ENCODE measurements at places on chromosomes 12 and 14.
A peak's percentile ranks its signal among the peaks of the same experiment; 100 is the strongest.

GRCh38 chr12:80142640-80143039, 43.3 kb downstream of the OTOGL start:
- no peak for DNase-seq

- no peak for DNase-seq
These were observed 333.7 kb downstream of the MED13L start for GRCh38 chr12:115943630-115944391.

GRCh38 chr12:128542844-128543243, 275.9 kb downstream of the TMEM132C start:
- no peak for DNase-seq

GRCh38 chr12:15558915-15559528, 230.2 kb downstream of the EPS8 start:
- no peak for DNase-seq

- DNase-seq, result no peak
These were observed 63.9 kb upstream of the GALNT9 start for GRCh38 chr12:132393245-132393795.

DNA sequence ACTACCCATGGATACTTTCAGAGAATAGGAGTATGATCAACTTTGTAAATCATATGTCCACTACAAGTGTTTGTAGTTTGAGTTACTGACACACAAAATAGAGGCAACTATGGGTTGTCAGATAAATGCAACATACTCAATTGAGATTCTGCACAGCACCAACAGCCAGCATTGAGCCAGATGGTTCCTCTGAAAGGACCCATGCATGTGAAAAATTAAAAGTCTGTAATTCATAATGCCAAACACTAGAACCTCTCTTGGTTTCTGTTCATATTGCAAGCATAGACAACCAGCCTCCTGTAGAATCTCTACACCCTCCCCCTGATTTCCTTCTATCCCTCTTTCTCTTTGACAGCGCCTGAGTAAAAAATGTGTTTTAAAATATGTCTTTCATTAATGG, 831.0 kb downstream of the C12orf50 start:
- no peak for DNase-seq

DNA sequence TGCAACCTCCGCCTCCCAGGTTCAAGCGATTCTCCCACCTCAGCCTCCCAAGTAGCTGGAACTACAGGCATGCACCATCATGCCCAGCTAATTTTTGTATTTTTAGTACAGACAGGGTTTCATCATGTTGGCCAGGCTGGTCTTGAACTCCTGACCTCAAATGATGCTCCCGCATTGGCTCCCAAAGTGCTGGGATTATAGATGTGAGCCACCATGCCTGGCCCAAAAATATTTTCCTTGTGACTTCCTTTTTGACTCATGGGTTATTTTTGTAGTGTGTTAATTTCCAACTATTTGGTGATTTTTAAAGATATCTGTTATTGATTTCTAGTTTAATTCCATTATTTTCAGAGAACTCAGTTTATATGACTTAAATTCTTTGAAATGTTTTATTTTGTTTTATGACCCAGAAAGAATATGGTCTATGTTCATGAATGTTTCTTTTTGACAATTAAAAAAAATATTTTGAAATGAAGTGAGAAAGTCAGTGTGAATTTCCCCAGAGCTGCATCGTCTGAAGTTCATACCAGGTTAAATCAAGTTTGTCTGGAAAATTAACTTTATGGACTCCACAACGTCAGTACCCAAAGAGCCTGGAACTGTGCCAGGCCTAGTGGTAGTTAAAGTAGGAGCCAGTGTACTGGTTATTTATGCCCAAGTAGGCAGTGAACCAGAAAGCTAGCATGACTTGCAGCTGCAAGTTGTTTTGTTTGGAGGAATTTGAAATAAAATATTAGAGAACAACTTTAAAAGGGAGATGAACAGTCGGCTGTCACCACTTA, 2.8 kb upstream of the CDKL1 start:
- DNase-seq, result no peak

- no peak for DNase-seq
These were observed 125.0 kb upstream of the DHRS4 start for GRCh38 chr14:23828616-23829015.

- DNase-seq, result no peak
These were observed 149.6 kb downstream of the ADAMTS20 start for GRCh38 chr12:43402436-43402835.

DNA sequence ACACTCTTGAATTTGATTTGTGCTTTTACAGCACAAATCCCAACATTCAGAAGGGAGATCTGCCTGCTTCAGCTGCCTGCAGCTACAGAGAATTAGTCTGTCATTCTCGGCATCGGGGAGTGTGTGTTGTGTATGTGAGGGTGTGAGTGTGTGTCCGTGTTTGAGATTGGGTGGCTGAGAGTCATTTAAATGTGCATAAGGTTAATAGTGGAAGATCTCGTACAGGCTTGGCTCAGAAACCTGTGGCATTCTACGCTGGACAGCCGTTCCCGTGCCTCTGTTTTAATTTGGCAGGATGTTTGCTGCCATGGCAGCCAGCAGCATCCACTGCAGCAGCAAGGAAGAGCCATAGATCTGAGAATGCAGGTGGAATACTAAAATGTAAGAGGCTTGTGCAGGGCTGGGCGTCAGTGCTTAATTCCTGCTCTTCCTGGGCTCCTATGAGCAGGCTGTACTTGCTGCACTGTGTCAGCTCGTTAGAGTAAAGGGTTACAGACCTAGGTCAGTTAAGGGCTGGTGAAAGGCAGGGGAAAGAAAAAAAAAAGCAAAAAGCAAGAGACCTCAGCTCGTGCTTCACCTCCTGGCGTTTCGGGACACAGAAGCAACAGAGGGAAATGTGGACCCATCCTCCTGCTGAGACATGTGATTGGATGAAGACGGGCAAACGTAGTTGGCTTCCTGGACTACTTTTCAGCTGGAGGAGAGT, 205.4 kb downstream of the NAV3 start:
- no peak for DNase-seq

GRCh38 chr12:98194591-98194990, 320.8 kb upstream of the TMPO start:
- DNase-seq, result no peak

GRCh38 chr14:74964787-74965485, 9.5 kb upstream of the PGF start:
- DNase-seq, result no peak

DNA sequence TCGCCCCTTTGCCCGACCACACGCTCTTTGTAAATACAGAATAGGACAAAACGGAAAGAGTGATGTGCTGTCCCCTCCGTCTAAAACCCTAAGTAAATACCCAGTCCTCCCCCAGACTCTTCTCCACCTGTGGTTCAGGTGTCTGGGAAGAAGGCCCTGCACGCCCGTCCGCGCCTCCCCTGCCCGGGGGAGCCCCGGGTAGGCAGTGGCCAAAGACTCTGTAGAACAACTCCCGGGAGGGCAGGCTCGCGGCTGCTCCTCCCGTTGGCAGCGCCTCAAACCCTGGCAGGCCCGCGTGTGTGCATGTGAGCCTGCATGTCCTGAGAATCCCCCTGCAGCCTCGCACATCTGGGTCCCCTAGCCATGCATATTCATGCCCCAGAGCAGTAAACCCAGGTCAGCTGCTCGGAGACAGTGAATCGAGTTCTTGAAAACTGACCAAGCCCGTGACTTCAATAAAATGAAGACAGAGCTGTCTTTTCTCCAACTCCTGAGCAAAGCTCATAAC, 165.8 kb downstream of the MON2 start:
- DNase-seq, result no peak

GRCh38 chr14:65387628-65388027, 24.9 kb upstream of the FUT8 start:
- no peak for DNase-seq

DNA sequence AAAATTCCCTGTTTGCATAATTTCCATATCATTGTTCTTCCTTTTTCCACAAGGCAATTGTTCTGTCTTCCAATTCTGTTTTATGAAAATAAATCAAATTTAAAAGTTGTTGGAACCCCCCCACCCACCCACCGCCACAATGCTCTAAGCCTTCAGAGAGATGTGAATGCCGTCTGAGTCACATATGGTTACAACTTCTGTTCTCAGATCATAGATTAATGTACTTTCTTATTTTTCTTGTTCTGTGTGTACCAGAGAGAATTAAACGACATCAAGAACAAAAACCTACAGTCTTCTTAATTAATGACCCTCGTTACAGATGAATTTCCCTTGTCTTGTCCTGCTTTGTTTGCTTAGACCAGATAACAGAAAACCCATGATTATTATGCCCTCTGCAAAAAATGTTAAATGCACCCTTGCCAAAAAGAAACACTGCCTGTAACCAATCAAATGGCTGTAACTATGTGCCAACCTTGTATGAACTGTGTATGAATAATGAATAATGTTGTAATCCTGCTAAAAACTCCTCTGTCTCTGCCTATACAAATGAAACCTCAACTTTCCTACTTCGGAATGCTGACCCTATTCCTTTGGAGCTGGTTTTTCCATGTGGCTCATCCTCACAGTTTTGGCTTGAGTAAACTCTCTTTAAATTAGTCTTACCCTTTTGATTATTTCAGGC, 14.0 kb downstream of the OR6S1 start:
- no peak for DNase-seq

GRCh38 chr12:64253356-64253755, 31.3 kb upstream of the KICS2 start:
- DNase-seq, result no peak

DNA sequence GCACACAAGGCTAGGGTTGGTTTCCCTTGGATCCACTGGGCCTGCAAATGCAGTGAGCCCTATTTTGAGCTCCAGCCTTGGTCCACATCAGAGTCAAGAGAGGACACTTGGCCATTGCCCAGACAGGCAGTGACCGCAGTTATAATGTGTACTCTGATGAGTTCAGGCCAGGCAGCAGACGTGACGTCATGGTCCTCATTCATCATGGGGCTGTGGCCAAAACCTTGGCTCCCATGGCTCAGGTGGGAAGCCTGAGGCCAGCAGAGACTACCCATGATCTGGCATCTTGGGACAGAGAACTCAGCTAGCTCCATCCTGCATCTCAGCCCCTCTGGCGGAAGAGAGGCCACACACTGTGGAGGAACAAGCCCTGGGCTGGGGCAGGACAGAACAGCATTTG, 16.4 kb downstream of the TMEM63C start:
- no peak for DNase-seq

DNA sequence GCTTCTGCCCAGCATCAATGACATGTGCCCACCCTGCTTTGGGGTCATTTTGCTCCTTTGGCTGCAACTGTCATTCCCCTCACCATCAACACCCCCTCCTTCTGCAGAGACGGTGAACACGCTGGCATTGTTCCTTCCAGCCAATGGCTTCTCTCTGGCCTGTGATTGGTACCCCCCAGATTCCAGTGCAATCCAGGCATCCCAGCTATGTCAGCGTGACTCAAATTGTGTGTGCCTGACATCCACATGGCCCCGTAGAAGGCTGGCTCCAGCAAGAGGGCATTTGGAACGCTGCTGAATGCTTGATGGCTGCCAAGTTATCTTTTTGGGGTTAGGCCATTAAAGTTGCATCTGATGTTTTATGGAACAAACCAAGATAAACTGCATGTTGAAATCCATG, 21.0 kb upstream of the CCND2 start:
- no peak for DNase-seq

DNA sequence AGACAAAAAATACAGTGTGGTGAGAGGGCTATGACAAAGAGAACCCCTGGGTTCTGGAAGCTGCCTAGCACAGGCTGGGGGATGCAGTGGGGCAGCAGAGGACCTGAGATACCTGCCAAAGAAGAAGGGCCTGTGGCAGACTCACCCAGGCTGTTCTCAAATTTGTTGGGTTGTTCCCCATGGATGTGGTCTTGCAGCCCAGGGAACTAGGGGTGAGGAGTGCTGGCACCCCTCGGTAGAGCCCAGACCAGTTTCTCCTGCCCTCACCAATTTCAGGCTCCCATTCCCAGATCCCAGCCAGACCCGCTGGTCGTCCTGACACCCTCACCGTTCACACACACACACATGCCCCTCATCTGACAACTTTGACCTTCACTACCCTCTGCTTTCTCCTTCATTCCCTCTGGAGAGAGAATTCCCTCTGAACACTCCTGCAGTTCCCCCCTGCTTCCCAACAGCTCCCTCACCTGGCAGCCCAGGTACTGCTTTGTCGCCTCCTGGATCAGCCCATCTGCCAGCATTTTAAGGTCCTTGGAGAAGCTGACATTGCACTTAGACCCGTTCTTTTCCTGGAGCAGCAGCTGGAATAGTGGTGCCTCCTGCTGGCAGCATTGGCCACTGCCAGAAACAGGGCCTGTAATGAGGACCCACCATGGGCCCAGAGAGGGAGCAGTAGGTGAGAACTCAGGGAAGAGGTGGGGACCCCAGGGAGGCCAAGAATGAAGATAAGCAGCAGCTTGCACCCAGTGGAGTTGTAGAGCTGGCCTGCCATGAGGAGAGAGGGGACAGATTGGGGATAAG, 5.9 kb upstream of the GDF11 start:
- DNase-seq, result peak; percentile 92

- DNase-seq, result no peak
These were observed 81.6 kb downstream of the MYF5 start for GRCh38 chr12:80798281-80798680.

DNA sequence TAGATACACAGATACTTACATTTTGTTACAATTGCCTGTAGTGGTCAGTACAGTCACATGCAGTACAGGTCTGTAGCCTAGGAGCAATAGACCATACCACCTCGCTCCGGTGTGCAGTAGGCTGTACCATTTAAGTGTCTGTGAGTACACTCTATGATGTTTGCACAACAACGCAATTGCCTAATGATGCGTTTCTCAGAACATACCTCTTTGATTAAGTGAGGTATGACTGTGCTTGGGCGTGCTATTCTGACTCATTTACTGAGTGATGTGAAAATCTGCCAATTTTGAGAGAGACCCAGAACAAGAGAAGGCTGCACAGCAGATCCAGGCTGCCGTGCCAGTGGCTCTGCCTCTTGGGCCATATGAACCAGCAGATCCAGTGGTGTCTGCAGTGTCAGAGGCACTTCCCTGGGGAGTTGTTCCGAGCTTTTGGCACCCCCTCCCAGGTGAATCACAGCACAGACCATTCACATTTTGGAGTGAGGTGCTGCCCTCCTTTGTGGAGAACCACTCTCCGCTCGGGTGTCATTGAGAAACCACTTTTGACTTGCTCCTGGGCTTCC, 20.4 kb downstream of the DLK1 start:
- DNase-seq, result no peak

GRCh38 chr12:74365178-74365964, 172.3 kb upstream of the ATXN7L3B start:
- peak; percentile 9 for DNase-seq

- DNase-seq, result no peak
These were observed 390.7 kb downstream of the SYT1 start for GRCh38 chr12:79255288-79255687.

DNA sequence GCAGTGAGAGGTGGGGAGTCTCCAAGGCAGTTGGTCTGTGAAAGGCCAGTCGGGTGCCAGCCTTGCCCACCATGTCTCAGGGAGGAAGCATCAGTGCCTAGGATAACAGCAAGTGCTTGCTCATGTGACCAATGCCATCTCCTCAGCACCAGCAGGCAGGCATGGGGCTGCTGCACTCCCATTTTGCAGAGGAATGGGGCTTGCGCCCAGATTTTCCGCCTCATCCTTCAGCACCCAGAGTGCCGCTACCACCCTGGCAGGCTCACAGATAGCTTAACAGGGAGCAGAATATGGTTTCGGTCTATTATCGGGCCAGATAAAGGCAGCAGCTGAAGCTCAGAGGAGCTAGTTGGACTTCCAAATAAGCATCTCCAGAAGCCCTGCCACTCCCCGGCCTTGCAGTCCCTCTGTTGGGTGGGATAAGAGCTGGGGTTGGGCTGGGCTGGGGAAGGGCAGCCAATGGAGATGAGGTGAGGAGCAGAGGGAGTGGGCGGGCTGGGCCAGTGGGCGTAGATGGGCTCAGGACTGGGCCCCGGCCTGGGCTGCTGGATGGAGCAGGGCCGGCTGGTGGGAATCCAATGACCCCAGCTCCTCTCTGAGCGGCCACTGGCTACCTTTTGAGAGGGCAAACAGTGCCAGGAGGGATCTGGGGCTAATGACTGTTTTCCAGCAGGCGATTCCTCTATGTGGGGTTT, 8.4 kb upstream of the KRT80 start:
- no peak for DNase-seq
